H54 (cell line): ENCODE measurements at places on chromosomes 6 and 20.

- DNase-seq = peak; percentile 52
Measured at GRCh38 chr20:63056236-63057170, 49.7 kb upstream of the BHLHE23 start.

DNA sequence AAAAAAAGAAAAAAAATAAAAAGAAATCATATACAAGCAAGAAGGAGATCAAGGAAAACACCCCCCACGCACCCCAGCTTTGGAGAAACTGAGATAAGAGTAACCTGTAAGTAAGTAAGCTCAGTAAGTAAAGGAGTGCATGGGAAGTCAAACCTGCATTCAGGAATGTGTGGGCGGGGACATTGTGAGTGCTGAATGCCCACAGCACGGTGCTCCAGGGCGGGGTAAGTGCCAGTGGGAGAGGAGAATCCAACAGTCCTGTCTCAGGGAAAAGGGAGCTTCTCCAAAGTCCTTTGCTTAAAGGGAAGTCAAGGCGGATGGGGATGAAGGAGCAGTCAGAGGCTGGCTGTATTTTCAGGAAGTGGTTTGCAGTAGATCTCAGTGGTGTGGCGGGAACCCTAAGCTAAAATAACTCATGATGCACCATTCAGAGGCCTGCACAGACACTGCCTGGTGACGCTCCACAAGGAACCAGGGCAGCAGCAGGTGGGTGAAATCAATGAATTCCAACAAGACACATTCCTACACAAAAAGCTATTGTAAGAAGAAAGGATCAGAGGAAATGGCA is 368.0 kb downstream of the QKI start:
- no peak for DNase-seq

DNA sequence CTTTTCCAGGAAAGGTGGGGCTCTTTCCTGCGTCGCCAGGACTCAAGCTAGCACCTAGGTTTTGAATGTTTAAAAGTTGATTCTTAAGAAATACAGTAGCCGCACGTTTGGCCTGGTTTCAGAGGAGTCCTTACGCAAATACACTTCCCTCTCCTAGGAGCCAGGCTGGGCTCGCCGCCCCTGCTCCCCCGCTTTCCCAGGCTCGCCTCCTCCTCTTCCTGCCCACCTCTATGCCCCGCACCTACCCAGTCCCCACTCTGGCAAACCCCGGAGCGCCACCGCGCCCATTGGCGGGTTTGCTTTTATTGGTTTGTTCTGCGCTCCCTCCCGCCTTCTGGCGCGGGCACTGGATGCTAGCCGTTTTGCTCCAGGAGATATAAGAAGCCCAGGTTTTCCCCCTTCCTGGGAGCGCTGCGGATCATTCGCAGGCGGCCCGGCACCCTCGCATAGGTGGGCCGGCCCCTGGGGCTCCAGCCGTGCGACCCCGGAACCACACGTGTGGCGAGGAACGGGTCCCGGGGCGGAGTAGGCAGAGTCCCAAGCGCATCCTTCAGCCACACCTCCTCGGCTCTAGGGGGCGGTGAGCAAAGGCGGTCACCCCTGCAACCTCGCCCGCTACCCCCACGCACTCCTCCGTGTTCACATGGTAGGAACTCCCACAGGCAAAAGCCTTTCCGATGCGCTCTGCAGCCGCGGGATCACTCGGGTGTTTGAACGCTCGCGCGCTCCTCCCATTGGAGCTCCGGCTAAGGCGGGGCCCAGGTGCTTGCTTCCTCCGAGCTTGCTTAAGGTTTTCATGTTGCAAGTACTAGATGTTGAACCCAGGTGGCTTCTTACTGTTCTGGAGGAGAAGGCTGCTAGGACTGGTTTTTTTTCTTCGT is 119.0 kb downstream of the RTN4IP1 start:
- DNase-seq = no peak

- DNase-seq = no peak
Measured at GRCh38 chr6:53095716-53096115, 30.5 kb downstream of the FBXO9 start.

DNA sequence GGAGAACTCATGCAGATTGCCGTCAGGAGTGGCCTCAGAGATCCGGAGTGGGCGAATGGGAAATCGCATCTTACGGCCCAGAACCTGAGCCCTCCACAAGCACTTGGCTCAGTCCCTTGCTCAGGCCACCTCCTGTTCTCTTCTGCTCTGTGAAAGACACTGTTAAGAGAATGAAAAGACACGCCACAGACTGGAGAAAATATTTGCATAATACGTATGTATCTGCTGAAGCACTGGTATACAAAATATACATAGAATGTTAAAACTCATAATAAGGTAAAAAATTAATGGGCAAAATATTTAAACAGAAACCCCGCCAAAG is 838 bp upstream of the POM121L2 start:
- no peak for DNase-seq

DNA sequence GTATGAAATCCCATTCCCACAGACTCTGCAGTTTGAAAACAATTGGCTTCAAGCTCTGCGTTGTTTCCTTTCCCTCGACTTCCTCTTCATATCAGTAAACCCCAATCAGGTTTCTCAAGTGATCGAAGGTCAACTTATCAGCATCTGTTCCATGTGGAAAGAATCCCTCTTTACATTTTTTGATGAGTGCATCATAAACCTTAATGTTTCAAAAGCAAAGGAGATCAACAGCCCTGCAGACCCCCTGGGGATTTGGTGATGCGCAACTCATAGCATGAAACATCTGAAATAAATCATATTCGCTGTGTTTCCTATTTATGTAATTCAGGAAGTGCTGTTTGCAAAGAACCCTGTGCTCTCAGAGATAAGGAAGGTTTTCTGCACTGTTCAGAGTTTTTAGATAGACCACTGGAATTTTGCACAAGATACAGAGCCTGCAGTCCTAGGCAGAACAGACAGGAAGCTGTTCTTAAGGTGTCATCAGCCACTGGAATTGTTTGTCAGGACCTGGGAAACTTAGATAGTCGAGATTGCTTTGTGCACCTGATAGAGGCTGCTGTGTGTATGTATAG is 216.0 kb downstream of the HIVEP2 start:
- DNase-seq = no peak

DNA sequence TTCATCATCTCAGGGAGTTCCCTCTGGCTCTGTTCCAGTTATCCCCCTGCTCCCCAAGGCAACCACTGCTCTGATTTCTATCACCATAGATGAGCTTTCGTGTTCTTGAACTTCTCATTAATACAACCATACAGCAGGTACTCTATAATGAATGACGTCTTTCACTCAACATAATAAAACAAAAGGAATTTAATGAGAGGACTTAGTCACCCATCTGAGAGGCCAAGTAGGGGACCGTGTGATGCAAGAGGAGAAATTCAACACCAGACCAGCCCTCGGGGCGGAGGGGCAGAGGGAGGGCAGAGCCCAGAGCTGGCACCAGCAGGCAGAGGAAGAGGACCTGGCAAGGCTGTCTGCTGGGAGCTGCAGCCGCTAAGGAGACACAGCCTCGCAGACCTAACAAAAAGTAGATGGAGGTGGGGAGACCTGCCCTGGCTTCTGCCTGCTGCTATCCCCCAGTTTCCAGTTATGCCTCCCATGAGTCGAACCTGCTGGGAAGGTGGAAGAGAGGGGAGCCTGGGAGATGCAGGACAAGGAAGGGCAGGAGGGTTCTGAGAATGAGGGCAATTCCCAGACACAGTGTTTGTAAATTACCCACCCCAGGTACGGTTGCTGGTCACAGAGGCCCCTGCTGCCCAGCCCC is 13.8 kb downstream of the CCN5 start:
- DNase-seq = peak; percentile 92

DNA sequence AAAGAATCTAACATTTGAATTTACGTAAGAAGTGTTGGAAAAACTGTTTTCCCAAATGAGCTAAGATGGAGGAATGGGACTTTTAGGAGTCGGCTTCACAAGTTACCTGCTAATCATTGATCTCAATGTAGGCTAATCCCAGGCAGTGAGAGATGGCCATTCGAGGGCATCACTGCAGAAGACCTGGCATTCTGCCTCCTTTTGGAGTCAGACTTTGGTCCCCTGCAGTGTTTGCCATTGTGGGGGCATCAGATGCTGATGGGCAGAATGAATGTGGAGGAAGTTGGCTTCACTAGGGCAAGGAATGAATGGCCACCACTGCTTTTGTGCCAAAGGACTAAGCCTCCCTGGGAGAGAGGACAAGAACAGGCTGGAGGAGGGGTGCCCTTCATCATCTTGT is 55.7 kb upstream of the NKX2-2 start:
- no peak for DNase-seq

GRCh38 chr6:80388507-80388906 is 282.0 kb downstream of the BCKDHB start:
- DNase-seq = no peak

- DNase-seq = no peak
Measured at GRCh38 chr20:43968341-43969000, 53.8 kb downstream of the TOX2 start.

DNA sequence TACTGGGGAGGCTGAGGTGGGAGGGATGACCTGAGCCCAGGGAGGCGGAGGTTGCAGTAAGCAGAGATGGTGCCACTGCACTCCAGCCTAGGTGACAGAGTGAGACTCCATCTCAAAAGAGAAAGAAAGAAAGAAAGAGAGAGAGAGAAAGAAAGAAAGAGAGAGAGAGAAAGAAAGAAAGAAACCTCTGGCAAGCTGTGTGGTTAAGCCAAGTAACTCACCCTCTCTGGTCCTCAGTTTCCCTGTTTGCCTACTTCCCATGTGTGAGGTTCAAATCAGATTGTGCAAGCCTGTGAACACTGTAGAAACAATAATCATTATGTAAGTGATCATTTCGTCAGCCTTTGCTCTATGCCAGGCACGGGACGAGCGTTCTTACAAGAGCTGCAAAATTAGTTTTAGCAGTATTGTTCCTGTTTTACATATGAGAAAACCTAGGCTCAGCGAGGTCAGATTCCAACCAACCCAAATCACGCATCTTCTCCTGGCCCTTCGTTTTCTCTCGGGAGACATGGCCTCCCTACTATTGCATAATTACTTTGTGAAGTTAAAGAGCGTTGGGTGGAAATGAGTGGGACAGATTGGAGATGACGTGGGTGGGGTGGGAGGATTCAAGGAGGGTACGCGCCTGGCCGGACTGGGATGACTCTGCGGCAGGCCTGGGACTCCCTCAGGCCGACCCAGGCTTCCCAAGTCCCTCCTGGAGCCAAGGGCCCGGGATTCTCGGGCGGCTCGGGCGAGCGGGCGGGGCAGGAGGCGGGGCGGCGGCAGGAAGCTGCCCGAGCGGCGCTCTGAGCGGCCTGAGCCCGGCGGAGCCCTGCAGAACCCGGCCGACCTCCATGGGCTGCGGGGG is at the start of gene SNX21:
Gene SNX21 (plus strand): TSS at position 770 of the 853 bp plus-strand sequence. CDS start 121 bp downstream, outside the sequence.
- peak; percentile 83 for DNase-seq

DNA sequence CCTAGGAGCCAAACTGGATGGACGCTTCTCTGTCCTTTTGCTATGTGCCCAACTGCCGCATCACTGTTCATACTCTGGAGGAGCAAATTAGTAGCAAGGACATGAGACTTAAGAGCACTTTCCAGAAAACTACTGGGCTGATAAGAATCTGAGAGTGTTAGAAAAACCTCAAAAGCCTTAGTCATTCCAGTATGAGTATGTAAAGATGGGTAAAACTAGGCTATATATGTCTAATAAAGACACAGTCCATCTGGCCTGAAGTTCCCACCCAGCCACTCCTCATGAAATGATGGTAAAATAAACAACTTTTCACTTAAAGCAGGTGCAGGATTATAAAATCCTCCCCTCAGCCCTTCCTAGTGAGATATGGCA is 30.6 kb downstream of the SHLD1 start:
- DNase-seq = no peak

GRCh38 chr20:61119794-61120410 is 132.2 kb upstream of the CDH4 start:
- no peak for DNase-seq

GRCh38 chr6:167820681-167821080 is 6.0 kb upstream of the AFDN start:
- no peak for DNase-seq

GRCh38 chr6:151490996-151491395 is 2.8 kb upstream of the CCDC170 start:
- DNase-seq = no peak
